ENCODE measurements at places on chromosomes 7 and 10. TPM values are rescaled to one million over a fixed set of nuclear protein-coding genes. Genes with fewer than 3 reads are reported as not detected.

The FKBP6 gene
- total RNA-seq: not detected

The ELMO1 gene
- total RNA-seq: 14.5 TPM

The ADAP1 gene
- total RNA-seq: 6.6 TPM

The KEL gene
- 0.26 TPM for total RNA-seq

The VWC2 gene
- 7.5 TPM for total RNA-seq

The TPK1 gene
- total RNA-seq: 6.7 TPM

The AKR1C4 gene
- total RNA-seq: not detected

The PTPRZ1 gene
- total RNA-seq: 0.74 TPM

The ALOX5 gene
- 2.3 TPM for total RNA-seq

The CXCL12 gene
- total RNA-seq: 123 TPM

The NEUROG3 gene
- total RNA-seq: not detected

The RALA gene
- total RNA-seq: 29.3 TPM

The COL1A2 gene
- total RNA-seq: 90.5 TPM

The LRRC18 gene
- total RNA-seq: 0.18 TPM

The PLCE1 gene
- total RNA-seq: 14.5 TPM

The PDE6C gene
- not detected for total RNA-seq

The CUBN gene
- 0.49 TPM for total RNA-seq

The GPRIN2 gene
- total RNA-seq: not detected

The LLCFC1 gene
- total RNA-seq: not detected

The CHAT gene
- not detected for total RNA-seq

The FGF8 gene
- not detected for total RNA-seq

The PTF1A gene
- total RNA-seq: not detected

The KCNIP2 gene
- total RNA-seq: 137 TPM

The BMPER gene
- total RNA-seq: 3.9 TPM

The MPP7 gene
- total RNA-seq: 20.0 TPM

The OR2A1 gene
- not detected for total RNA-seq

The DNAJC1 gene
- 15.9 TPM for total RNA-seq

The PRPF18 gene
- total RNA-seq: 16.1 TPM

The TSPAN15 gene
- total RNA-seq: 5.0 TPM

The GNG11 gene
- total RNA-seq: 12.4 TPM

The JAZF1 gene
- 32.6 TPM for total RNA-seq

The SLC16A12 gene
- 2.0 TPM for total RNA-seq

The CLIP2 gene
- total RNA-seq: 7.4 TPM

The THSD7A gene
- 1.2 TPM for total RNA-seq

The OGDHL gene
- total RNA-seq: 1.00 TPM

The MYO1G gene
- 1.9 TPM for total RNA-seq

The HTR5A gene
- not detected for total RNA-seq

The RBAK gene
- 8.8 TPM for total RNA-seq

The MAPK8 gene
- total RNA-seq: 41.9 TPM

The LIPJ gene
- total RNA-seq: not detected

The MCM10 gene
- total RNA-seq: 0.58 TPM

The LEP gene
- total RNA-seq: not detected

The CTAGE6 gene
- total RNA-seq: not detected

The ATRNL1 gene
- total RNA-seq: 18.2 TPM

The GATA3 gene
- 1.1 TPM for total RNA-seq

The LRRN3 gene
- total RNA-seq: 0.78 TPM

The TMEM213 gene
- not detected for total RNA-seq

The CYP3A7 gene
- total RNA-seq: not detected

The ERLIN1 gene
- 7.2 TPM for total RNA-seq

The HOXA5 gene
- total RNA-seq: 0.95 TPM

The PODXL gene
- total RNA-seq: 51.0 TPM

The IFIT2 gene
- 4.2 TPM for total RNA-seq

The SH2B2 gene
- total RNA-seq: 0.89 TPM

The NOD1 gene
- total RNA-seq: 15.4 TPM

The C10orf53 gene
- total RNA-seq: not detected

The SEC31B gene
- 9.1 TPM for total RNA-seq

The KIAA1217 gene
- total RNA-seq: 41.5 TPM

The GRB10 gene
- total RNA-seq: 32.6 TPM

The FBH1 gene
- 62.4 TPM for total RNA-seq

Measured in heart right ventricle (tissue), 16 donors.